Cardiac fibroblast (primary cell): ENCODE measurements at places on chromosomes 5 and 9.
A peak's percentile ranks its signal among the peaks of the same experiment; 100 is the strongest.

DNA sequence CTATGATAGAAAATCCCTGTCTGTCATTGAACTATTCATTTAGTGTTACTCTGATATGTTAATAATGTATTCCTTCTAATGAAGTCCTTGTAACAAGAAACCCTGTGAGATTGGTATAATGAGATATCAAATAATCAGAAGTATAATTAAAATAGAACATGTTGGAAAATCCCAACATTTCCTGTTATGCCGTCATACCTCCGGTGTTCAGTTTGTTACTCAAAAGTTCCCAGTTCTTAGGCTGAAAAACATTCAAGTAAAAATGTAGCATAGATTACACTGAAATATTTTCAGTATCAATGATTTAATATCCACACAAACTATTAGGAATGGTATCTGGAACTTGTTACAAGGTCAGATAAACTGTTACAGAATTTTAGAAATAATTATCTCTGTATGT is 227.5 kb downstream of the GNA14 start:
- no peak for DNase-seq

DNA sequence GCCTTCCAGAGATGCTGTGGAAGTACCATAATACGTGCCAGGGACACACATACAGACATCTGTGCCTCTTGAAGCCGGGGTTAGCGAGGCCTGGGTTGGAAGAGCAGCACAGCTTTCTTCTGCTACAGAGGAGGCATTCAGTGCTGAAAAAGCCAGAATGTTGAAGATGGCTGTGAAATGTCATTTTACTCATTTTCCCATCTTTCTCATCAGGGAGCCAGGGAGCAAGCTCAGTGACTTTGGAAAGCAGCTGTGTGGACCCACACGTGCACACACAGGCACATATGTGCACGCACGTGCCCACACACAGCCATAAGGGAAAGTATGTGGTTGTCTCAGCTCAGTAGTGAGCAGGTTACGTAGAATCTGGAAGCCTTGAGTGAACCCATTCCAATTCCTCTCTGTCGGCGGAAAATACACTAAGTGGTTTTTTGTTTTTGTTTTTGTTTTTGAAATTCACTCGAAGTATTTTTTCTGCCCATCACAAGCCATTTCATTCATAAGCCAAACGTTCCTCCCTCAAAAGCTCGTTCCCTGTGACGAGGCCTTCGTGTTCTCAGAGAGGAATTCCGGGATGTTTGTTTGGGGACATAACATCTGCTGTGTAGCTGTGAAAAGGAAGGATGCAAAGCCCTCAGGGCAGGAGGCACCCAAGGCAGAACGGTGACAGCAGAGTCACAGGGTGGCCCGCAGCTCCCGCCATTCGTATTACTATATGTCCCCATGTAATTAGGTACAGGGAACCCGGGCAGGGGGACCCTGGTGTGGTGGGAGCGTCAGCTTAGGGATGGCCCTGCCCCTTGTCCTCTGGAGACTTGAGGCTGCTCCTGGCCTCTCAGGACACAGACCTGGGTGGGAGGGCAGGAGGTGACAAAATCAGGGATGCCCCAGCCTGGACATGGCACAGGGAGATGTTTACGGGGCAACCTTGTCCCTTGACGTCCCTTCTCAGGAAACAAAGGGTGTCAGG is 29.0 kb upstream of the ANKRD33B start:
- DNase-seq = no peak

DNA sequence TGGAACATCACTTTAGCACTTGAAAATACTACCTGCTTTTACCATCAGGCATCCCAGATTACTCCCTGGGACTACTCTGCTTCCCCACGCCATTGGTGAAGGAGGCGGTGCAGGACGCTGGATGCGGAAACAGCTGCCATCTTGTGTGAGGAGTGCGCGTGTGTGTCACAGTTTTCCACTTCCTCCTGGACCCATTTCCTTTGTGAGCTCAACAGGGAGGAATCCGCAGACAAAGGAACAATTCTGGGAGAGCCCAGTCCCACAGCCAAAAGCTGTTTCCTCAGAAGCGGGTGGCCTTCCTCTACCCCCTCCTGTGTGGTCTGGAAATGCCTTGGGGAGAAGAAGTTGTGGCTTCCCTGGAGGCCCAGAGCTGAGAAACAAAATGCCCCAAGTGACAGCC is 16.8 kb downstream of the AFAP1L1 start:
- DNase-seq = peak; percentile 41

DNA sequence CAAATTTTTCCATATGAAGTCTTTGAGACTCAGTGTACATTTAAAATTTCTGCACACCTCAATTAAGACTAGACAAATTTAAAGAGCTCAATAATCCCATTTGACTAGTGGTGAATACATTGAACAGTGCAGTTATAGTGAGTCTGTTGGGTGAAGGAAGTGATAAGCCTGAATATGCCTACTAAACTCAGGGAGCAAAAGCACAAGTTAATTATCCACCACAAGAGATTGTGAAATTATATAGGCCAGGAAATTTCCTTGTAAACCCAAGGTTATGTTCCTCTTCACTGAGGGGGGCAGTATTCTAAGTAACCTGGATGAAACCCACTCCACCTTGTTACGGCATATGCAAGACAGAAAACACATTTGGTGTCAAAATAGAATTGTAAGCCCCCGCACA is 612.9 kb upstream of the DAB2 start:
- no peak for DNase-seq

GRCh38 chr9:128715436-128715750 is 8.5 kb downstream of the ZDHHC12 start:
- no peak for DNase-seq

GRCh38 chr9:81318571-81318970 is 370.8 kb downstream of the TLE1 start:
- DNase-seq = peak; percentile 59

DNA sequence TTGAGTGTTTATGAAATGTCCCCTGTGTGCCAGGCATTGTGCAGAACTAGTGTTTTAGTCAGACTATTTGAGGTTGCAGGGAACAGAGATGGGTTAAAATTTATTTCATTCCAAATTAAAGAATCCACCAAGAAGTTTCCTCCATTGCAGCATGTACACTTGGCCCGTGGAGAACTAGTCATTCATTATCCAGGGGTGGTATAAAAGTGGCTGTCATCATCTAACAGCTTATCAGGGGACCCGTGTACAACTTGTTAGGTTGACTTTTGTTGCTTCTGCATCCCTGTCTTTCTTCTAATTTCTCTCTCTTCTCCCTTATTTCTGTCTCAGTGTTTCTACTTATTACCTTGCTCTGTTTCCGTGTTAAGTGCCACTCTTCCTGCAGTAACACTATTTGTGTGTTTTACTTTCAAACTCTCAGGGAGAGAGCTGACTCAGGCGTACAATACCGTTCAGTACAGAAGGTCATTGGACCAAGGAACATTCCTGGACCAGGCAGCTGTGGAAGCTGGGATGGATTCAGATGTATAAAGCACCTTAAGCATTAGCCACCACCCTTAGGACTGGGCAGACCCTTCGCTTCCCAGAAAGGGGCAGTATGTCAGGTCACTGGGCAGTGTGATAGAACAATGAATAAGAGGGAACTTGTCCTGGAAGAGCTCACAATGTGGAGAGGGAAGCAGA is 36.1 kb downstream of the MAP3K1 start:
- DNase-seq = peak; percentile 53

DNA sequence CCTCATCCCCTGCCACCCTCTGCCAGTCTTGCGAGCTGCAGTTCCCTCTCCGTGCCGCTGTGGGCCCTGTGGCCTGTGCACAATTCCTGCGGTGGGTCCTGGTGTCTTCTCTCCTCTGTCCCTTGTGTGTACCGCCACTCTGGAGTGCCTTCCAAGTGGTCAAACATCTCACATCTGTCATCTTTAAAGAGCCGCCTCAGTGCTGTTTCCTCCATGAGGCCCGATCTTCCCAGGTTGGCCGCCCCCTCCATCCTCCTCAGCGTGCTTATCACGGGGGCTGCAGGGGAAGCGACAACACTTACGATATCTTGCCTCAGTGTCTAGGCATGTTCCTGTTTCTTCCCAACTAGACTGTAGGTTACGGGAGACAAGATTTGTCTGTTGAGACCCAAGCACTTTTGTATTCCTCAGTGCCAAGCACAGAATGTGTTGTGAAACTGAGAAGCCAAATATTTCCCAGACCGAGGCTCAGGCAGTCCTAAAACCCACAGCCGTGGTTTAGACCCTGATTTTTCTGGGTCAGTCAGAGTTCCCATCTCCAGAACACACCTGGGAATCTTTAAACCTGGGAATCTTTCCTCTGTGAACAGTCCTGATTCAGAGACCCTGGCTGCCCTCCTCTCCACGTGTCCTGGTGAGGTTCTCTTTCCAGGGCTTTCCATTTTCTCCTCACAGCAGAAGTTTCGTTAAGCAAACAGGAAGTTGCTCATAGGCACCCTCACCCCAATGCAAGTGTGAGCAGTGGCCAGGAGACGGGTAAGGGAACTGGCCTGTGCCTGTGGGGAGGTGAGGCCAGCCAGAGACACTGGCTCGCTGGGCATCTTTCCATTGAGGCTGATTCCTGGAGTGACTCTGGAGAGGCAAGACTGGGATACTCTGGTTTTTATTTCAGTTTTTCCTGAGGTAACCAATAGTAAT is 28.8 kb downstream of the SLC46A2 start:
- peak; percentile 68 for DNase-seq

DNA sequence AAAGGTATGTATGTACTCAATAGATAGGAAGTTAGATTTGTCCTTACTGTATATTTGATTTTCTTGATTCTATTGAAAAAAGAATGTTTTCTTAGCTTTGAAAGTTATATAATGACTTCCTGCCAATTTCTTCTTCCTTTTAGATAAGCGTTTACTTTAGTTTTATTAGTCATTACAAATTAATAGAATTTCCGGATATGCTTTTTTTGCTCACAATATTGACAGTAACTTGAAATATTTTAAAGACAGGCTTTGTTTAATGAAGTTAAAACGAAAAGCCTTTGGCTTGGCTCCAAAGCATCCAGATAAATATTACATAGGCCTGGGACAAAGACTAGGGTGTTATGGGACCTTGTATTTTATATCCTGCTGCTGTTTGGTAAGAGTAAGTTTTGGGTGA is 49.5 kb downstream of the CWC27 start:
- DNase-seq = no peak

GRCh38 chr5:40911266-40911665 is 2.0 kb downstream of the C7 start:
- no peak for DNase-seq

GRCh38 chr5:72662305-72662704 is 154.2 kb upstream of the TNPO1 start:
- DNase-seq = no peak

DNA sequence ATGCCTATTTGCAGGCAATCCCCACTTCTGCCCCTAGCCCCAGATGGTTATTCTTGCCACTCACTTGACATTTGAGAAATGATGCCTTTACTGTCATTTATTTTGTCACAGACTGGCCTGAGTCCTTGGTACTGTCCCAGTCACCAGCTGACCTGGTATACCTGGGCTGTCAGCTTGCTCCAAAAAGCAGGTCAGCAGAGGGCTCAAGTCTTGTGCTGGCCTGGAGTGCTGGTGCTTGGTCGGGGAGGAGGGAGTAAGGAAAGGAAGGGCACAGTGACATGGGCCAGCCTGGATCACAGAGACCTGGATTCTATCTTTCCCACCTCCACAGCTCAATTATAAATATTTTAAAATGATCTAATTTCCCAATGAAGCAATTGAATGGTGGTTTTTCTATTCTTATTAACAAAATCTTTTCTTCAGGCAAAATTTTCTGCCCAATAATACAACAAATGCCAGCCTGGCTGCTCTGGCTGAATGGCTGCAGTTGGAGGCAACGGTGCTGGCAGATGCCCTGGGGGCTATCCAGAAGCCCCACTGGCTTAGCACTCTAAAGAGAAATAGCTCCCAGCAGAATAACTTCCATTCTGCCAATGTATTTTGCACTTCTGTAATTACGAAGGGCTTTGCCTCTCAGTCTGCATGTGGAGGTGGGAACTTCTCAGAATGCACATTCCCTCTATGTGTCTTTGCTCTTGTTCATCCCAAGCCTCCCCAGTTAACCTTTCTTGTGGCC is 160.6 kb downstream of the GADD45G start:
- no peak for DNase-seq

DNA sequence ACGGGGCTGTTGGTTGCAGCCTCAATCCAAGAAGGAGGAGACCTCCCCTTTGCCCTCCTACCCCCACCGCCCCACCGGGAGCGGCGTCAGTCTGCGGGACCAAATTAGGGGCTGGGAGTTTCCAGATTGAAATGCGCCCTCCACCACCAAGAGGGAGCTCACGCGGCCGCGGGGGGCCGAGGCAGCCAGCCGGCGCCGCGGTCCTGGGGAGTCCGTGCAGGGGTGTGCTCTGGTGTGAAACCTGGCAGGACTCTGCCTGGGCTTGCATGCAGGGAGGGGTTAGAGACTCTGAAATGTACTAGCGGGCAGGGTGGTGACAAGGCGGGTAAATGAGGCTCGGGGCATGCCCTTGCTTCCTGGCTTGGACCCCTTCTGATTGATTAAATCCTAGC is 989 bp upstream of the FBN2 start:
- DNase-seq = peak; percentile 13

DNA sequence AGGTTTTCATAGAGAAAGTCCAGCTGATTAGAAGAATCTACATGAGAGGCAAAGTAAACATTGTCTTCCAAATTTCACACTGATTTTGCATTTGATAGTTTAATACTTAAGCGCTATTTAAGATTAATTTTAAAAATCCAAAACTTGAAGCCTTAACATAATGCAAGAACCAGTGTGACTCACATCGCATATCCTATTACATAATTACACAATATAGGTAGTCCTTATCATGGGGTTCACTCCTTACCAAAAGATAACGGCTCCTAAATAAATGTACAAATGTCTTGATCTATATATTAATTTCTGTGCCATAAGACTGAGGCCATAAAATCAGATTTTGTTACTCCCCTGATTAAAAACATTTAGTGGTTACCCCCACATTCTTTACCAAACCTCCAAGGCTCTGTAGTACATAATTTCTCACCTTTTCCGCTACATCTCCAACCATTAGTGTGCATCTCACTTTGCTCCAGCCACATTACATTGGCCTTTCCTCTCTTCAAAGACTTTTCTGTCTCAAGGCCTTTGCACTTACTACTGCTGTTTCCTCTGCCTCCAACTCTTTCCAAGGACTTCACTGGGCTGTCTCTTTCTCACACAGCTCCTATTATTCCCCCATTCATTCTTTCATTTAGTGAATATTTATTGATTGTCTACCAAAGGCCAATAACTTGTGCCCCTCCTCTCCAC is 1.0 kb downstream of the RIOK2 start:
- peak; percentile 6 for DNase-seq

DNA sequence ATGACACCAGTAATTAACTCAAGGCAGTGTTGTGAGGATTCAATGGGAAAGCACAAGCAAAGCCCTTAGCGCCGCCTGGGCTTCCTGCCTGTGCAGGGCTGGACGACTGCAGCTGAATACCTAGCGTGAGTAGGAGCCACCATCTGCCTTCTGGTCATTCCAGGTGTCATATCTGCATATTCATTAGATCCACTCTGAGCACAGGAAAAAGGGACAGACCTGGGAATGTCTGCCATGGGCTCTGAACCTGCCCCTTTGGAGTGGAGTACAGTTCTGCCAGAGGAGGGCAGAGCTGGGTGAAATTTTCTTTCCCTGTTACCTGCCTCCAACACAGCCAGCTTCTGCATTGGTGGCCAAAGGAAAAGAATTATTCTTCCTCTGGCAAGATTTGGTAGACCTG is 298.8 kb downstream of the NSG2 start:
- no peak for DNase-seq
